ENCODE measurements at places on chromosomes 11 and 22.

GRCh38 chr22:44520465-44521094, 22.5 kb upstream of the RTL6 start:
- DNase-seq, result no peak

- DNase-seq, result no peak
Measured at GRCh38 chr11:20474882-20475517, 87.5 kb downstream of the PRMT3 start.

GRCh38 chr22:44758344-44758973, 6.1 kb downstream of the ARHGAP8 start:
- peak; percentile 55 for DNase-seq

DNA sequence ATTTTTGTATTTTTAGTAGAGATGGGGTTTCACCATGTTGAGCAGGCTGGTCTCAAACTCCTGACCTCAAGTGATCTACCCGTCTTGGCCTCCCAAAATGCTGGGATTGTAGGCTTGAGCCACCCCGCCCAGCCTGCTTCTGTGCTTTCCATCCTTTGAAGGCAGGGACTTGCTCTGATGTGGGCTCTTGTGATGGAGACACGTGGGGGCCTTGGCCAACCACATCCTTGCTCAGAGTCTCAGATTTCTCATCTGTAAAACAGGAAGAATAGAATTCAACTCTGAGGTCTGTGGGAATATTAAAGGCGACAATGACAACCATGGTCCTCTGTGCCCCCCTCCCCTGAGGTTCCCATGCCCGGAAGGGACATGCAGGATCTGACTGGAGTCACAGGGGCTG, 3.8 kb upstream of the GGA1 start:
- DNase-seq, result no peak

GRCh38 chr22:44455963-44456358, 42.1 kb downstream of the RTL6 start:
- no peak for DNase-seq

- no peak for DNase-seq
Measured at GRCh38 chr11:75770102-75770501, 1.5 kb downstream of the DGAT2 start.

- no peak for DNase-seq
Measured at GRCh38 chr11:36870361-36870760, 272.3 kb upstream of the RAG2 start.

DNA sequence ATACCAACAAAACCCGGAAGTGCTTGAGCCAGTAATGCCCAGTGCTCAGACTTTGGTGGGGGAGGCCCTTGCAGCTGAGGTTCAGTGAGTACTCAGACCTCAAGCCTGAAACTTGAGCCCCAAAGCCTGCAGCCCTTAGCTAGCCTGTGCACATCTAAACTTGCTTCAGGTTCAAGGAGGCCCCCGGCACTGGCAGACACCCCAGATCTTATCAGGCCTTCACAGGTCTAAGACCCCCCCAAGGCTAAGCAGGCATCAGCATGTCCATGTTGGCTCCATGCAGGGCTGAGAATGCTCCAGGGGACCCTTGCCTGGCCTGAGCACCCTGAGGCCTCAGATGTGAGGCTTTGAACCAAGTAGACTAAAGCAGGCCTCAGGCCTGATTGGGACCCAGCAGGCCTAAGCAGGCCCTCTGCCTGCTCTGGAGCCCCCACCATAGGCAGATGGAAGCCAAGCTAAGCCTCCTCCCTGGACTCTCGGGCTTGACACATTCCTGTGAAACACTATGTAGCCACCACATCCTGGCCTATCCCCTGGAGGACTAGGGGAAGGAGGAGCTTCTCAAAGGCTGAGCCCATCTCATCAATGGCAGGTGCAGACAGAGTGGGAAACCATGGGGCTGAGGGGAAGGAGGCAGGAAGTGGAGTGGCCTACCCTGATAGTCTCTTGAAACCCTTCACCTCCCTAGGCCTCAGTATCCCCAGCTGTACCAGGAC, 1.2 kb upstream of the CASTOR1 start:
- DNase-seq, result peak; percentile 68

DNA sequence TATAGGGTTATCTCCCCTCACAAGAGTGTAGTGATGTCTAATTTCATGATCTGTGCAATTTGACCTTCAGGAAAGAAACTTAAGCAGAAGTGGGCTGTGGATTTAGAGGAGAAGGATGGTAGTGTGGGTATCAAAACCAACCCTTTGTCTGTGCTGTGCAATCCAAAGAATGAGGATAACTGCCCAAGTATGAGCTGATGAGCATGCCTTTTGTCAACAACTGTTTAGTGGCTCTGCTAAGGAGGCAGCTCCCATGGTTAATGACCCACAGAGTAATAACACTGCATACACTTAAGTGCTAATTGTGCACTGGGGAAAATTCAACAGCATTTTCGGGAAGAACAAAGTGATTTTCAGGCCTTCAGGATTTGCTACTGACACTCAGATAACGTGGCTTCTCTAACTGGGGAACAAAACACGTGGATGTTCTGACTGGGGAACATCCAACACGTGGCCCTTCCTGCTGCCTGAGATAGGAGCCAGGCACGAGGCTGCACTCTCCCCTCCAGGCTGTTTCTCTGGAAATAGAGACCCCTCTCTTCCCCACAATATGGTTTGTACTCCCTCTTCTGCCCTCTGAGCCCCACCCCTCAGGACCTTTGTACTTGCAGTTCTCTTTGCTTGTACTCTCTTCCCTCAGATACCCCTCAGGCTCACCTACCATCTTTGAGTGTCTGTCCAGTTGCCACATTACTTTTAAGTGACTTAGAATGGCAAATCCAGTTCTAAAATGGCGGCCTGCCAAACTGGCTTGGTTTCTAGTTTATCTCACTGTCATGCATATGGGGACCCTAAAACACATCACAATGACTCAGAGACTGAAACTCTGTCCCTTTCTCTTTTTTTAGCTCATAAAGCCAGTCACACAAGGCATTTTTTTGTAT, 234.9 kb upstream of the POU2AF2 start:
- no peak for DNase-seq

DNA sequence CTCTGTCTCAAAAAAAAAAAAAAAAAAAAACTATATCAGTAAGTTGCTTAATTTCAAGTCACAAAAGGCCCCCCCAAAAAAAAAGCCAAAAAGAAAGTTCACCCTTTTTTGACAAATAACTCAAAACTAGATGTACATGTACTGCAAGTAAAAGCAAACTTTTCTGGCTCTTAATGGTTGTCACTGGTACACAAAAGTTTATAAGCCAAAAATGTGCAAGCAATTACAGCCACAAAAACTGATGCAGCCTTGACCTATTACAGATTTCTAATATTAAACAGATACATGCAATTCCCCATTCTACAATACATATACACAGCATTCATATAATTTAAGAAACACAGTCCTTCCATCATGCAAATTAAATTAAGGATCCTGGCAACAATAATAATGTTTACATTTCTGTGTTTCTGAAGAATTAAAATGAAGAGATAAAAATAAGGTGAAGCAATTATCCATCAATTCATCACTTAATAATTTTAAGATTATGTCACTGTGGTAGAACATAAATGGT, 18.6 kb downstream of the PICALM start:
- no peak for DNase-seq

- DNase-seq, result peak; percentile 75
Measured at GRCh38 chr11:47189100-47189834, 3.0 kb upstream of the PACSIN3 start.

- DNase-seq, result no peak
Measured at GRCh38 chr11:123308077-123308476, 113.0 kb upstream of the CLMP start.

- DNase-seq, result no peak
Measured at GRCh38 chr11:94987378-94987777, 13.9 kb downstream of the KDM4D start.

- DNase-seq, result no peak
Measured at GRCh38 chr11:34827228-34827627, 89.0 kb downstream of the APIP start.

DNA sequence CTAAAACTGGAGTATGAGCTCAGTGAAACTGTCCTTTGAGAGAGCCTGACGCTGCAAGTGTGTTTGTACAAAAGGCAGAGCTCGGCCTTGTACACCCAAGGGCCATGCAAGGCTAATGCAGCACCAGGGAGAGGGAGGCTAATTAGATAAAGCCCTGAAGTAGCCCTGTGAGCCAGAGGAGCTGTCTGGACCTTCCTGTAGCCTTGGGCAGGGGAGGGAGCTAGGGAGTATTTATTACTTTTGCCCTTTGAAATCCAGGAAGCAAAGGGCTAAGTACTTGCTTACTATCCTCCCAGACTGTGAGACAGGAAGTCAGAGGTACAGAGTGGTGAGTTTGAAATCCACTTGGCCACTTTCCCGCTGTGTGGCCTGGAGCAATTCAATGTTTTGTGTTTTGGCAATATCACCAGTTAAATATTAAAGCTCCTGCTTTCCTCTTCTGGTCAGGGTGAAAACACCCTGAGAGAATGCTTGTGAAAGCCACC, 10.2 kb upstream of the LDHA start:
- DNase-seq, result peak; percentile 87

DNA sequence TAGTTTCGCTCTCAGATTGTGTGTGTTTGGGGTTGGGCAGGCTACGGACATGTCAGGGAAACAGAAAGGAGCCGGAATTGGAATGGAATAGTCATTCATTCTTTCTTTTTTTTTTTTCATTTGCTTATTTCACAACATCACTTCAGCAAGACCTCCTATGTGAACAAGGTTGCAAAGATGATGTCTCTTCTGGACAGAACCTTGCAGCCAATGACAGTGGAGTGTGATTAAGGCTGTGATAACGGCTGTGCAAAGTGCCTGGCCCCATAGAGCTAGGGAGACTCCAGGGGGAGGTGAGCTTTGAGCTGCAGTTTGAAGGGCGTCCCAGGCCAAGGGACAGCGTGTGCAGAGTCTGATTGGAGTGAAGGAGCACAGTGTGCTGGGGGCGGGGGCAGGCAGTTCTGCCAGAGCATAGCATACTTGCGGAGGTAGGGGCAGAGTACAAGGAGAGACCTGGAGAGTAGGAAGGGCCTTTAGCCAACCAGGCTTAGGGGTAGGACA, 3.4 kb downstream of the TIGD3 start:
- DNase-seq, result no peak

- DNase-seq, result no peak
Measured at GRCh38 chr11:79108851-79109250, 332.0 kb downstream of the TENM4 start.

DNA sequence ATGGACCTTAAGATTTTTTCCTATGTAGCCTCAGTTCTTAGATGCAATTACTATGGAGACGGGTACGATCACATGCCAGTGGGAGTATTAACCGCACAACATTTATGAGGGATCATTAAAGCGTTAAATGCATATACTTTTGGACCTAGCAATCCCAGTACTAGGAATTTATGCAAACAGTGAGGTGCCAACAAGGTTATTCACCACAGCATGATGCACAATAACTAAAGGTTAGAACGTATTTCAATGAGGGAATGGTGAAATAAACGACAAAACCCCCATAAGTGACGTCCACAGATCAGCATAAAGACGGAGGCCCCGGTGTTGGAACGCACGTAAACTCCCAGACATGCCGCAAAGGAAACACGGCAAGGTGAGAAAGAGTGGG, 539 bp downstream of the SIRT3 start:
- DNase-seq, result no peak

GRCh38 chr11:4560467-4560866, 15.5 kb downstream of the OR52M1 start:
- DNase-seq, result no peak

DNA sequence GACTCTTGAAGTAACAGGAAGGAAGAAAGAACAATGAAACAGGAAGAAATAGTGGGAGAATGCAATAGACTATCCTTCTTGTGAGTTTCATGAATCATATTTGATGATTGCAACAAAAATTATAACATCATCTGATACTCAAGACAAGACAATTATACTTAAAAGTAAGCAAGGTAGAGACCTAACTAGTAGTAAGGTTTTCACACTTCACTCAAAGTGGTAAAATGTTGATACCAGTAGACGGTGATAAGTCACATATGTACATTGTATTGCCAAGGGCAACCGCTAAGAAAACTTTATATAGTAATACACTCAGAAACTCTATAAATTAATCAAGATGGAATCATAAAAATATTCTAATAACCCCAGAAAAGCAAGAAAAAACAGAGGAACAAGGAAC, 107.8 kb downstream of the CYP2R1 start:
- DNase-seq, result no peak

- no peak for DNase-seq
Measured at GRCh38 chr11:76243193-76243956, 37.1 kb upstream of the WNT11 start.

- DNase-seq, result no peak
Measured at GRCh38 chr22:47556473-47556872, 794.0 kb downstream of the TBC1D22A start.

- DNase-seq, result no peak
Measured at GRCh38 chr11:116576526-116576925, 196.3 kb downstream of the BUD13 start.

DNA sequence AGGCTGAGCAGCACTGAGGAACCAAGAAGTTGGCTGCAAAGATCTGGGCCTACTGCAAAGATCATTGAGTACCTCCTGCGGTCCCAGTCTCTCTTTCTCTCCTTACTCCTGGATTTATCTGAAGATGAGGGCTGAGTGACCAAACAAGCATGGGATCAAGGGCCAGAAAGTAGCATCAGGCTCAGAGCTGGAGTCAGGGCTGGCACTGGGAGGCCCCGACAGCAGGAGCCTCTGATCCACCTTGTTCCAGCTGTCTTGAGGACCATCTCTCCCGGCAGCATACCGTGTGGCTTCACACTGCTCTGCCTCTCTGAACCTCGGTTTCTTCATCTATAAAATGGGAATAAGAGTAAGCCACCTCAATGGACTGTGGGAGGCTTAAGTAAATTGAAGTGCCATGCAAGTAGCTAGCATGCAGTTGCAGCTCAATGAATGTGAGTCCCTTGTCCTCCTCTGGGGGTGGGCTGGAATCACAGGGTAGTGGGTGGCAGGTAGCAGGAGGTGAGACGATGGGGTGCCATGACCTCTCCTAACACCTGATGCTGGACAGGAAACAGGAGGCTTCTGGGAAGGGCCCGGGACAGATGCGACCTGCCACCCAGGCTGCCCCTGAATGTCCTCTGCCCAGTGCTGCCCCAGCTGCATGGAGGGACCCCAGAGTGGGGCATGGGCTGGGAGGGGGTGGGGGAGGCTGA, 52.5 kb upstream of the PRDM11 start:
- DNase-seq, result peak; percentile 43

DNA sequence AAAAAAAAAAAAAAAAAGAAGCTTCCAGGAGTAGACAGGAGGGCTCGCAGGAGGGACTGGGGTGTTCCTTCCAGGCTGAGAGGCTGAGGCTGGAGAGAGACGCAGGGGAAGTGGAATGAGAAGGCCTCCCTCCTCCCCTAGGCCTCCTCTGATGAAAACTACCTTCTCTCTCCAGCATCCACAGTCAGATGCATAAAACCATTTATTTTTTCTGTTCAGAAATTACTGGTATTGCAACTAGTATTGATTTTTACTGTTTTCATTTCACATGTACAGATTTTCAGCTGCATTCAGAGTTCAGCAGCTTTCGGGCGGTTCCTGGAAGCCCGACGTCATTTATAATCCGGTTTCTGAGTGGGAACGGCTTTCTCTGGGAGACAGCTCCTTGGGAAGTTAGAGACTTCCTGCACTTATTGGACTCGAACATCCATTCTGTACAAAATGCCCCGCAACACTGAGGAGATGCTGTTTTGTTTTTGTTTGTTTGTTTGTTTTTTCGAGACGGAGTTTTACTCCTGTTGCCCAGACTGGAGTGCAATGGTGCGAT, 6.9 kb upstream of the NFAM1 start:
- DNase-seq, result no peak

Data from SJSA1 (cell line).